Prostate gland (tissue), 2 donors: ENCODE measurements at places on chromosomes 5 and 9.

DNA sequence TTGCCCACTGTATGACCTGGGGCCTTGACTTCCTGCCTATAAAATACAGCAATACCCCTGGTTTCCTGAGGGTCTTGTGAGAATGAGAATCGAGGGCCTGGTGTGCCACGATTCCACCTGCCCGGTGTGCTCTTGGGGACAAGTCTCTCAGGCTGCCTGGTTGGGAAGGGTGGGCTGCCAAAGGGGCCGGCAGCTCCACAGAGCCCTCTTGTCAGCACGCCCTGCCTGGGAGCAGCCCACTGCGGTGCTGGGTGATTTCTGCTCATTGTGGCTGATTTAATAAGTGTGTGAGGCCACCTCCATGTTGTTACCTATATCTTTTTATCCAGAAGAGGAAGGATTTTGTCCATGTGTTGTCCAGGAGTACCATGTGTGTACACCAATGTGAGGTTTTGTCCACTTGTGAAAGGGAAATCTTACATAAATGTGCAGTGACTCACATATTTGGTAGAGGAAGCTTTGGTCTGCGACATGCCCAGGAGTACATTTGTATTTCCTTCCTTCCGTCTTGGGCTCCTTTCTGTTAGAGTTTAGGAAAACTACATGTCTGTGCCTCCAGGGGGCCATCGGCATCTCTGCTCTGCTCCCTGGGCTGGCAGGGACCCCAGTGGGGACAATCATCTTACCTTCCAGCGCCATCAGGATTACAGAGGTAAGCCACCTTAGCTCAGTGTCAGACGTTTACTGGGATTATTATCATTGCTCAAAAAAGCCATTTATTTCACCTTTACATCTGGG lies 108.6 kb downstream of the PHF2 start:
- no peak overlapping the region for H3K27ac ChIP-seq
- no peak overlapping the region for H3K4me3 ChIP-seq
- no peak for DNase-seq
- H3K36me3 ChIP-seq = no peaks in the 10 kb centered on the region
- H3K4me1 ChIP-seq = no peaks in the 10 kb centered on the region

DNA sequence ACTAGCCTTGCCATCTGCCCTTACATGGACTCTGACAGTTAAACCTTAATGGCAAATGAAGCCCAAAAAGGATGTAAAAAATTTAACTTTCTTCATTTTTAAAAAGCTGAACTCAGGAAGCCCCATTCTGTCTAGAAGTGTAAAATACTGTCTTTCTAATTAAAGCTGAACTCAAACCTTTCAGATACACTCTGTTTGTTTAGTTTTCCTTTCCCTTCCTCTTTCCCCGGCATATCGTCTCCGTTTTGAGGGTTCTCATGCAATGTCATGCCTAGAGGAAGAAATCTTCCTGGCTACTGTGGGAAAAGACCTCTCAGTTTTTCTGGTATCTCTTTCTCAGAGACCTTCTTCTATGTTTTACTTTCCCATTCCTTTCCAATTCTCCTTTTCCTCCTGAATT lies 841.5 kb downstream of the DTWD2 start:
- H3K27ac ChIP-seq = no peak overlapping the region
- no peaks in the 10 kb centered on the region for H3K36me3 ChIP-seq
- DNase-seq = no peak
- no peaks in the 10 kb centered on the region for H3K4me1 ChIP-seq
- H3K27me3 ChIP-seq = no peaks in the 10 kb centered on the region
- H3K4me3 ChIP-seq = no peak overlapping the region

- no peaks in the 10 kb centered on the region for H3K36me3 ChIP-seq
- H3K27me3 ChIP-seq = no peaks in the 10 kb centered on the region
- no peak overlapping the region for H3K27ac ChIP-seq
- no peak for DNase-seq
Observed at GRCh38 chr9:74865177-74865576, 22.5 kb downstream of the TRPM6 start.

DNA sequence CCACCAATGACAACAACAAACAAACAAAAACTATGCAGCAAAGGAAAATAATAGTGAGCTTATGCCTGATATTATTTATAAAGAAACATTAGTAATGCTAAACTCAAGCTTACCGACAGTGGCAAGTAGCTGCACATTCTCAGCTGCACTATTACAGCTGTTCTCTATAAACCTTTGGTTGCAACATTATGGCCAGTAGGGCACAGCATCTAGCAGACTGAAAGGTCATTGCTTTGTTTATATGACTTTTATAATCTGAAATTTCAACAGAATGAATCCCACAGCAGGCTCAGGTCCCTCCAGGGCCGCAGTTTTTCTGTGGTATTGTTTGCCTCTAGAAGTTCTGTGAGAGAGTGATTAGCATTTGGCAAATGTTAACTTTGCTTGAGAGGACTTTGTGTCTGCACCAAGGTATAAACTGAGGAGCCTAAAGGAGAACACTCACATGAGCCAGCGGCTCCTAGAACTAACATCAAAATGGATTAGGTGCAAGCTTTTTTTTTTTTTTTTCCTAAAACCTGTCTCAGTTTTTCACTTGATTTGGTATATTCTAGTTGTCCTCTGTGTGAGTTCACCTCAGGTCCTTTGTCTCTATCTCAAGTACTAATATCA lies 58.3 kb downstream of the IZUMO3 start:
- no peak overlapping the region for H3K27ac ChIP-seq
- H3K4me3 ChIP-seq = no peak overlapping the region
- DNase-seq = no peak
- no peaks in the 10 kb centered on the region for H3K4me1 ChIP-seq

DNA sequence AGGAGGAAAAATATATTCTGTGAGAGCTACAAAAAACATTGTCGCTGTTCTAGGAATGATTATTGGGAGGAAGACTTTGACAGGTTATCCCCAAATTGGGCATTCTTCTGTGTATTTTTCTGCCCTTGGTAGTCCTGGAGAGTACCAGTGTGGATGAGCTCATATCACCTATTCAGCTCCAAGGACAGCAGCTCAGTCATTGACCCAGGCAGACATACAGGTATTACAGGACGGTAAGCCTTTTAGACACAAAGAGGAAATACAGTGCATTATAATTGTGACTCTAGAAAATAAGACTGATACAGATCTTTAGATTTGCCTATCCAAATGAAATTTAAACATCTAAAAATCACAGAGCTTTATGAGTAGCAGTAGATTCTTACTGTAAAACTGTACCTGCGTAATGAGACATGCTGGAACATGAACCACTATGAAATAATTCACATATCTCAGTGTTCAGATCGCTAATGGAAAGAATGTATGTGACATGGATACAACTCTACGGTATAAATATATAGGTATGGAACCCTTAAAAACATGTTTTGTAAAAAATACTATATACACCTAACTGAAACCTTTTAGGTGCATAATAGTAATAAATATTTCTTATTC lies 56.0 kb downstream of the PLK2 start:
- H3K27me3 ChIP-seq = no peaks in the 10 kb centered on the region
- H3K27ac ChIP-seq = no peak overlapping the region
- no peaks in the 10 kb centered on the region for H3K36me3 ChIP-seq
- no peak for DNase-seq
- H3K4me3 ChIP-seq = no peak overlapping the region
- no peaks in the 10 kb centered on the region for H3K4me1 ChIP-seq

DNA sequence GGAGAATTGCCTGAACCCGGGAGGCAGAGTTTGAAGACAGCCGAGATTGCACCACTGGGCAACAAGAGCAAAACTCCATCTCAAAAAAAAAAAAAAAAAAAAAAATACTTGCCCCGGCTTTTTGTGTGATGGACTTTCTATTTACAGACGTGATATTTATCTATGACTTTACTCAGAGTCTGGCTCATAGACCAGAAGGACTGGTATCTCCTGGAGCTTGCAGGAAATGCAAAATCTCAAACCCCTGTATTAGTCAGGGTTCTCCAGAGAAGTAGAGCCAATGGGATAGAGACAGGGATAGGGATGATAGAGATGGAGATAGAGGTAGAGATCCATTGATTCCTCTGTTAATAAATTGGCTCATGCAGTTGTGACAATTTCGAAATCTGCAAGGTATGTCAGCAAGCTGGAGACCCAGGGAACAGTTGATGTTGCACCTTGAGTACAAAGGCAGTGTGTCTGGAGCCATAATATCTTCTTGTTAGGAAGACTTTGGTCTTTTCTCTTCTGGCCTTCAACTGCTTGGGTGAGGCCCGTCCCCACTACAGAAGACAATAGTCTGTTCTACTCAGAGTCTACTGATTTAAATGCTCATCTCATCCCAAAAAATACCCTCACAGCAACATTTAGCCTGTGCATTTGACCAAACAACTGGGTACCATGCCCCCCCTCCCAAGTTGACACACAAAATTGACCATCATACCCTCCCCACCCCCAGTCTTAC lies 195.4 kb upstream of the MSX2 start:
- no peak overlapping the region for H3K27ac ChIP-seq
- no peak for DNase-seq
- no peak overlapping the region for H3K4me3 ChIP-seq
- H3K27me3 ChIP-seq = no peaks in the 10 kb centered on the region

GRCh38 chr5:171874234-171874633 lies 88.6 kb downstream of the SMIM23 start:
- no peak overlapping the region for H3K27ac ChIP-seq
- no peaks in the 10 kb centered on the region for H3K36me3 ChIP-seq
- H3K4me3 ChIP-seq = no peak overlapping the region

- no peaks in the 10 kb centered on the region for H3K27me3 ChIP-seq
- no peaks in the 10 kb centered on the region for H3K36me3 ChIP-seq
- H3K4me1 ChIP-seq = no peaks in the 10 kb centered on the region
- H3K27ac ChIP-seq = peak overlapping the region; percentile 35
- H3K4me3 ChIP-seq = no peak overlapping the region
Observed at GRCh38 chr5:68746220-68746619, 347.6 kb upstream of the SLC30A5 start.

DNA sequence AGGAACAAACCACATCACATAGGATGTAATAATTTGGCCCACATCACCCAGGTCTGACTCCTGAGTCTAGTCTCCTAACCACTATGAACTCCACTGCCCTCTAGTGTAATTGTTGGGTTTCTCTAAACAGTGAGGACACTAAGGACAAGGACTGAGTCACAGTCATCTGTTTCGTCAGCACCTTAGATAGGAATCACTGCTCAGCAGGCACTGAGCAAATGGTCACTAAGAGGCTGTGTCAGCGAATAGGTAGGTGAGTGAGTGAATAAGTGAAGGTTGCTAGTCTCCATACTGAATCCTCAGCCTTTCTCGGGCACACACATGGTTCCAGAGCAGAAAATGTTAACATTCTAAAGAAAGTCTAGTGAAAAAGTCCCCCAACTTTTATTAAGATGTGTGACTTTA lies 278.6 kb downstream of the SPOCK1 start:
- DNase-seq = no peak
- H3K36me3 ChIP-seq = no peaks in the 10 kb centered on the region
- H3K4me1 ChIP-seq = peaks cover 5% of the 10 kb centered on the region
- no peaks in the 10 kb centered on the region for H3K27me3 ChIP-seq
